Activated CD4-positive, alpha-beta T cell treated with anti-CD3 and anti-CD28 coated beads for 48 hours (primary cell): ENCODE measurements at places on chromosomes 16 and 17.

- no peak for DNase-seq
These were observed 39.2 kb upstream of the CBX4 start for GRCh38 chr17:79878329-79878947.

- no peak for DNase-seq
These were observed 104.9 kb downstream of the CEP112 start for GRCh38 chr17:66087073-66087472.

DNA sequence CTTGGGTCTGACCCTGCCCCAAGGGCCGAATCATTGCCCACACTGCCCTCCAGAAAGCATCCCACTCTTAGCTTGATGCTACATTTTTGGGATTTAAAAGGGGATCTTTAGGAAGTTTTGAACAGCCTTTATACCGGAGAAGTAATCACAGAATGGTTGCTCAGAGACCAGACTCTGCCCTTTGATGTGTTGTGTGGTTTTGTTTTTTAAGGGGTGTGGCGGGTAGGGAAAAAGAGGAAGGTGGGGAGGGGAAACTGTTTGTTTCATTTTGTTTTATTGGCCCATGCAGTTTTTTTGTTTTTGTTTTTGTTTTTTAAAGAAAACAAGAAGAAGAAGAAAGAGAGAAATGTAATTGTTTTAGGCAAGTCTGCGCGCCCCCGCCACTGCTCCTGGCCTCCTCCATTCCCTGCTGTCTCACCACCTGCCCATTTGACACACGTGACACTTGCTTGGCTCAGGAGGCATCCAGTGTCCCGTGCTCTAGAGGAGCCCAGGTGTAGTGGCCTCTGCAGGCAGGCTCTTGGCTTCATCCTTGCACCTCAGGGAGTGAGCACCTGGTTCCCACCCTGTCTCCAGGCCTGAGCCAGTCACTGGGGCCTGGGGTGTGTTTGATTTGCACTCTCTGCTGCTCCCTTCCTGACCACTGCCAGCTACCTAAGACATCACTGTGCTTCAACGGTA lies 35.7 kb downstream of the GNAO1 start:
- no peak for DNase-seq

- DNase-seq = no peak
These were observed 486.4 kb upstream of the KIF2B start for GRCh38 chr17:53336281-53336680.

DNA sequence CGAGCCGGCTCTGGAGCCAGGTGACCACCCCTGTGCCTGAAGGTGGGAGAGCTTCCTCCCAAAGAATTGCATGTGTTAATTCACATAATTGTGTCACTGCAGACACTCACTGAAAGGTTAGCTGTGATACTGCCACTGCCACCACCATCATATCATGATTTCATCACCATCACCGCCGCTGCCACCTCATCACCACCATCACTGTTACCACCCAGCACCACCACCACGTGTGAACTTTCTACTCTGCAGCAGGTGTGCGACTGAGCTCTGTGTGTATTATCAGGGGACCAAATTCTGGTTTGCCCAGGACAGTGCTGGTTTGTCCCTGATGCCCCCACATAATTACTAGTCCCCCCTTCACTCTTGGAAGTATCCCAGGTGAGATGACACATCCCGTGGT lies 15.2 kb downstream of the BCAR1 start:
- DNase-seq = peak; percentile 60

- peak; percentile 22 for DNase-seq
These were observed 128.8 kb downstream of the MGAT5B start for GRCh38 chr17:76996741-76997694.
